ENCODE measurements at places on chromosomes 11 and 22.
A peak's percentile ranks its signal among the peaks of the same experiment; 100 is the strongest.

DNA sequence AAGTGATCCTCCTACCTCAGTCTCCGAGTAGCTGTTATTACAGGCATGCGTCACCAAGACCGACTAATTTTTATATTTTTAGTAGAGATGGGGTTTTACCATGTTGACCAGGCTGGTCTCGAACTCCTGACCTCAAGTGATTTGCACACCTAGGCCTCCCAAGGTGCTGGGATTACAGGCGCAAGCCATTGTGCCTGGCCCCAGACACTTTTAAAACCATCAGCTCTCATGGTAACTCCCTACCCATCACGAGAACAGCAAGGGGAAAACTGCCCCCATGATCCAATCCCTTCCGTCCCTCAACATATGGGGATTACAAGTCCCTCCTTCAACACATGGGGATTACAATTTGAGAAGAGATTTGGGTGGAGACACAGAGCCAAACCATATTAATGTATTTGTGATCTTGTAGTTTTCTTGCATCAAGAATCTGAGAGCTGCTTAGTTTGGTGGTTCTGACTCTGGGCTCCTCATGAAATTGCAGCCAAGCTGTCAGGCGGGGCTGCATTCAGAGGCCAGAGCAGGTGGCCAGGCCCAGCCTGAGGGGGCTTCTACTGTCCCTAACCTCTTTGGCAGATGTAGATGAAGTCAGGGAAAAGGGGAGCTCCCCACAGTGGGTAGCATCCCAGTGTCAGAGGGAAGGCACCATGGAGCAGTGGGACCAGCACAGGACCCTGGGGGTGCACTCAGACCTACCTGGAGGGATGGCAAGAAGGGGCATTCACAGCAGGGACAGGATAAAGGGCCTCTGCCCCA is 31.2 kb upstream of the PRAME start:
- no peak for DNase-seq

DNA sequence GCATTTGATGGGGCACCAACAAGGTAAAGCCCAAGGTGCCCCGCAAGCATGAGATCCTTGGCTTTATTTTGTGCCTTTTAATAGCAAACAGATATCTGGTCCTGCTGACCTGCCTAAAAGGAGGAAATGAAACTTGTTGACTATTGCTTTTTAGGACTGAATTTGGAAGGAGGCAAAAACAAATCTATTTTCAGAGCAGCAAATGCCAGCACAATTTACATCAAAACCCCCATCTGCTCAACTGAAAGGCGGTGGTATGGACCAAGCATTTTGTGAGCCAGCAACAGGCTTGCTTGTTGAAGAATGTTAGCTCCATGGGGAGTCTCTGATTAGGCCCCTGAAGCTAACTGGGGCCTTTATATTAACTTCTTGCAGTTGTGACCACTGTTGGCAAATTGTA is 192.6 kb upstream of the E2F8 start:
- DNase-seq = no peak

DNA sequence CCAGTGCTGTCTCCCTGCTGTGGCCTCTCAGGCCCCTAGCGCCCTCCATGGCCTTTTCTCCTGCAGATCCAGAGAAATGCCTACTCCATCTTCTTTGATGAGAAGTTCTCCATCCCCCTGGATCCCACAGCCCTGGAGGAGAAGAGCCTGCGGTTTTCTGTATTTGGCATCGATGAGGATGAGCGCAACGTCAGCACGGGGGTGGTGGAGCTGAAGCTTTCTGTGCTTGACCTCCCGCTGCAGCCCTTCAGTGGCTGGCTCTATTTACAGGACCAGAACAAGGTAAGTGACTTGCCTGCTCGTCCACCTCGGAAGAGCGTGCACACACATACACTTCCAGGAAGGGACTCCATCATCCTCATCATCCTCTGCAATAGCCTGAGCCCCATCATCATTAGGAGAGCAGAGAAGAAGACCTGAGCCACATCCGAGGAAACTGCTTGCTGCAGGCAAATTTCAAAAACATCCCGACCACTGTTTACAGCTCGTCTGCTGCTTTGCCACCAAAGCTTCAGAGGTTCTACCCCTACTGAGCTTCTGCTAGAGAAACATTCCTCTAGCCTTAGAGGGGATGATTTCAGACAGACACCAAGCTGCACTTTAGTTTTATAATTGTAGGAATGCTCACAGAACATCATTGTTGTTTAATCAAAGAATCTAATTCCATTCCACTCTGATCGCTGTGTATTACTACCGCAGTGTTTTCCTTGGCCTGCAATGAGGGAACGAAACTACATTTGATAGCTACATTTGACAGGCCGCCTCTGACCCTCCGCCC is 12.9 kb upstream of the RHOD start:
- no peak for DNase-seq

GRCh38 chr11:101880222-101880621 is 34.6 kb upstream of the CEP126 start:
- DNase-seq = peak; percentile 75

- DNase-seq = no peak
These were observed 88.3 kb downstream of the C11orf87 start for GRCh38 chr11:109510316-109510715.

DNA sequence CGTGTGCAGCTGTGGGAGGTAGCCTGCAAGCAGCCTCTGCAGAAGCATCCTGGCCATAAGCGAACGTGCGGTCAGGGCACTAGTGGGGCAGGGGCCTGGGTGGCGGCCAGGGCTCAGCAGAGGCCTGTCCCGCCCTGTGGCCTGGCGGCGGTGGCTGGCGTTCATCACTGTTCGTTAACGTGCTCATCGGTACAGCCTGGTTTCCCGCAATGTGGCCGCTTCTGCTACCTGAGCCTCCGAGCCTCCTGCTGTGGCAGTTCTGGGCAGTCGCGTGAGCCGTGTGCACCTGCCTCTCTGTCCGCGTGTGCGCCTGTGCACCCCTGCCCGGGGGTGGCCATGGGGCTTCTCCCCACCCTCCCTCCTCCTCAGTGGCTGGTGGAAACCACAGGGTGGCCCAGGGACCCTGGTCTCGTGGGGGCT is 117.9 kb downstream of the KCNQ1OT1 start:
- DNase-seq = no peak

- peak; percentile 53 for DNase-seq
These were observed 33.8 kb downstream of the SYT13 start for GRCh38 chr11:45252134-45252856.

- no peak for DNase-seq
These were observed 32.3 kb upstream of the TSPAN18 start for GRCh38 chr11:44694443-44694842.
